ENCODE measurements at places on chromosomes 3 and 15.

DNA sequence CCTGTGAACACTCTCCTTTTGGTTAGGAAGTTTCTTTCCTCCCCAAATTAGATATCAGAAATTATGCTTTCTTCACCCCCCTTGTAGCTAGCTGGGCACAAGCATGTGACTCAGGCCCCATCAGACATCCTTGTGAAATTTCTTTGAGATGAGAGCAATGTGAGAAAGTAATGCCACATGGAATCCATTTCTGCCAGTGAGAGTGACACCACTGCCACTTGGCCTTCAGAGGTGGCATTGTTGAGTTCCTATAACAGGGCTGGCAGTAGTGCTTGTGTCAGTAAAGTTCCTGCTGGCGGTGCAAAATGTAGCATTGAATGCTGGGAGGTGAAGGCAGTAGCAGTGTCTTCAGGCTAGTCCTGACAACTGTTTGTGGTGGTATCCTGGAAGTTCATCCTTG is 80.7 kb upstream of the ZNF280D start:
- DNase-seq: no peak

DNA sequence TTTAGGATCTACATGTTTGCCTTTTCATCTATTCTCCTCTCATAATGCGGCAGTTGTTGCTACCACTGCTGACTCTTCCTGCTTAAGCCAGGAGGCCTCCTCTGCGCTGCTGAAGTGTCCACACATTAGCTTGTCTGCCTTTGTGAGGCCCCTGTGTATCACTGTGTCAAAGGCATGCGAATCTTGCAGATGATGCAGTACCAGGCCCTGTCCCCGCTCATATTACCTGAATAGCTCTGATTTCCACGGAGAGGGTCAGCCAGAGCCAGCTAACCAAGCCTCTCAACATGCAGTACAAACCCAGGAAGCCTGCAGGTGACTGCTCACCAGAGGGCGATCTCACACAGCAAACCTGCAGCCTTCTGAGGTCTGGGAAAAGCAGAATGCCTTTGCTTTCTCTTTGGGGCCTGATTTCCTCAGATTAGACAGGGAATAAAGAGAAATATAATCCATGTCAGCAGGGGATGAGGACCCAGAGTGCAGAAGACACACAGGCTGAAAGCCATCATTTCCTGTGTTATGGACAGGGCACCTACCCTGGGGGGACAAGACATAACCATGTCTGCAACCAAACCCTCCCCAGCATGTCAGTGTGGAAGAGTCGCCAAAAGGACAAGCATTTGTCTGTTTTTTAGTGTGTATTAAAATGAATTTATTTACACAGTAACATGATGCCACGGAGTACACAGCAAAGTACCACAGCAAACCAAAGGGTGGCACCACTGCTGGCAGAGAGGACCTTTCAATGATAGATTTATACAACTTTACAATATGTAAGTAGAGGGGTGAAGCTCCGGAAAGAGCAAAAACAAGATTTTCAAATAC is 36.8 kb upstream of the TSPAN3 start:
- DNase-seq: no peak

DNA sequence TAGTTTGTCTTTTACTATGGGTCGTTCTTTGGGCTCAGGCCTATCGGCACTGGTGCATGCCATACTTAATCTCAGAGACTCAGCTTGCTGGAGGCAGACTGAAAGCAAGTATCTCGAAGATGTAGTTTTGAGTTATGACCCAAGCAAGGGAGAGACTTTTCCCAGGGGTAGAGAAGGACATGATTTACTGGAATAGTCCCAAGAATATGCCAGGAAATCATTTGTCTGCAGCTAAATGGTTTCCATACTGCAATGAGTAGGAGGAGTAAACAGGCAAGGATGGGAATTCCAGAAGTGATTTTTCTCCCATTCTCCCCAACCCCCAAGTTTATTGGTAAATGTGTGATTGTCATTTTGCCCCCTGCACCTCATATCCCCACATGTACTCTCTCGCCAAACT is 35.4 kb upstream of the LACTB start:
- DNase-seq: no peak

DNA sequence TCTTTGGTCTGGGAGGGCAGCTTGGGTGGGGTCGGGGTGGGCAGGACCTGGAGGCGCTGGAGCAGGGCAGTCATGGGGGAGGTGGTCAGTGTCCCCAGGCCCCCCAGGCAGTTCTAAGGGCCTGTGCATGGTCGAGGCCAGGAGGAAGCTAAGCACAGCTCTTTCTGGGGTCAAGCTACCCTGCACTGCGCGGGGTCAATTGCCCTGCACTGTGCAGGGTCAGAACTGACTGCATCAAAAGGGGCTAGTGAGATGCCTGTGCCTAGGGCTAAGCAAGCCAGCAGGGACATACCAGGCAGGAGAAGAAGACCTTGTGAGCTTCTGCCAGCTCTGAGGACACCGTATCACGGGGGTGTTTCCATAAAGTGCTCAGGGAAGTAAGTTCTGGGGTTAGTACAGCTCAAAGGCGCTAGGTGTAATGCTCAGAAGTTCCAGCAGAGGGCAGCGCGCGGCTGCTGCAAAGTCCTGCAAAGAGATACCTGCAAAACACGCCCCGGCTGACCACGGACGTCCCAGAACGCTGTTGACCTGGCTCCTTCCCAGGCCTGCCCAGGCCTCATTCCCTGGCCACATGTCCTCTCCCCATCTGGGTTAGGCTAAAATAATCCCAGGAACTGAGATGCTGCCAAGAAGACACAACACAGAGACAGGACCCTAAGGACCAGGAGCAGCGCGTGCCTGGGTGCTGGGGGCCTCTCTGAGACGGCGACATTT is 18.8 kb upstream of the IQSEC1 start:
- no peak for DNase-seq

- no peak for DNase-seq
Observed at GRCh38 chr3:37920156-37920699, 58.5 kb downstream of the CTDSPL start.

DNA sequence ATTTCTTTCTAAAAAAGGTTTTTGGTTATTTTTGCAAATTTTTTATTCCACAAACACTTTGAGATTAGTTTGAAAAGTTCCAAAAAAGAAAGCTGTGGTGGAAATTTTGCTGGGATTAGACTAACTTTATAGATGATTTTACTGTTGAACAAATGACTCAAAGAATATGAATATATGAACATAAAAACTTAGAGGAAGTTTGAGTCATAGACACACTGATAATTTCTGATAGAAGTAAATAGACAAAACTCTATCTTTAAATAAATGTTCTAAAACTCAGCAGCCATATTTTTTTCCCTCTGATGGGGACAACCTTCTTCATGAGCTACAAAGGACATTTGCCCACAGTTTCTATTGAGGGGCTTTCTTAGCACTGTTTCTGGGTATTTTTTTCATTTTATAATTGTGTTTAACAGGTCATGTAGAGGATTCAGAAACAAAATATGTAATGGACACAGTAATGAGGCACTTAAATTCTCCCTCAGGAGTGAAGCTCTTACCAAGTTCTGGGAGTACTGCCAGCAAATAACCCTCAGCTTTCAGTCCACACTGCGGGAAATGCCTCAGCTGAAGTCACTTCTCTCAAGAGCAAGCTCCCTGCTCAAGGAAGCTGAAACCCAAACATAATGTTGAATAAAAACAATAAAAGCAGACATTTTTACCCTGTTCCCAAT is 157.6 kb downstream of the NFKBIZ start:
- peak; percentile 17 for DNase-seq

DNA sequence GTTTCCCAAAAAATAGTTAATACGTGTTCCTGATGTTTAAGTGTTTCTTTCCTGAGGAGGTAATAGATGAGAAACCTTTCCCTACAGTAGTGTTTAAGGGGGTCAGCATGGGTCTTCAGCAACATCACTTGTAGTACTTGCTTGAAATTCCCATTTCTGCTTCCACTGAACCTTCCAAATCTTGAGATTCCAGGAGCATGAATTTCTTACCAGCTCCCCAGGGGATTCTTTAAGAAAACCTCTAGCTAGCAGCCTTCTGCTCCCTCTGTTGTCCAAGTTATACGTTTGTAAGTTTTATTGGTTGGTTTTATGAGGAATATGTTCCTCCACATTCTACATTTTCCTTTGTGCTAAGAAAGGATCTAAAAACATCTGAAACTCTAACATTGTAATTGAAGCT is 38.2 kb upstream of the ACP3 start:
- no peak for DNase-seq

- no peak for DNase-seq
Observed at GRCh38 chr3:124459678-124460077, 270.6 kb upstream of the UMPS start.

- no peak for DNase-seq
Observed at GRCh38 chr3:196235452-196236122, 19.3 kb downstream of the SLC51A start.

- DNase-seq: no peak
Observed at GRCh38 chr15:62306851-62307504, 141.9 kb upstream of the C2CD4B start.

DNA sequence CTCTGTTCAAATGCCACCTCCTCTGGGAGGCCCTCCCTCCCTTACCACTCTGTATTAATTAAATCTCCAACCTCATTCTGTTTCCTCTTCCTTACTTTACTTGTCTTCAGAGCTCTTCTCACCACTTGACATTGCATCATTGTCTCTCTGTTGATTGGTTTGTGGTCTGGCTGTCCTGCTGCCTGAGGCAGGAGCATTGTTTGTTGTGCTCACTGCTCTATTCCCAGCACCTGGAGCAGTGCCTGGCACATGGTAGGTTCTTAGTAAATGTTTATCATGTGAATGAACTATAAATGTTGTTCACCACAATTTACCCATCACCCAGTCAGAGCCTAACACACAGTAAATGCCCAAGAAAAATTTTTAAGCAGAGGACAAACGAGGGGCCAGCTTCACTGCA is 6.7 kb upstream of the BFSP2 start:
- DNase-seq: no peak

GRCh38 chr15:23596736-23597135 is 31.3 kb downstream of the MKRN3 start:
- no peak for DNase-seq

DNA sequence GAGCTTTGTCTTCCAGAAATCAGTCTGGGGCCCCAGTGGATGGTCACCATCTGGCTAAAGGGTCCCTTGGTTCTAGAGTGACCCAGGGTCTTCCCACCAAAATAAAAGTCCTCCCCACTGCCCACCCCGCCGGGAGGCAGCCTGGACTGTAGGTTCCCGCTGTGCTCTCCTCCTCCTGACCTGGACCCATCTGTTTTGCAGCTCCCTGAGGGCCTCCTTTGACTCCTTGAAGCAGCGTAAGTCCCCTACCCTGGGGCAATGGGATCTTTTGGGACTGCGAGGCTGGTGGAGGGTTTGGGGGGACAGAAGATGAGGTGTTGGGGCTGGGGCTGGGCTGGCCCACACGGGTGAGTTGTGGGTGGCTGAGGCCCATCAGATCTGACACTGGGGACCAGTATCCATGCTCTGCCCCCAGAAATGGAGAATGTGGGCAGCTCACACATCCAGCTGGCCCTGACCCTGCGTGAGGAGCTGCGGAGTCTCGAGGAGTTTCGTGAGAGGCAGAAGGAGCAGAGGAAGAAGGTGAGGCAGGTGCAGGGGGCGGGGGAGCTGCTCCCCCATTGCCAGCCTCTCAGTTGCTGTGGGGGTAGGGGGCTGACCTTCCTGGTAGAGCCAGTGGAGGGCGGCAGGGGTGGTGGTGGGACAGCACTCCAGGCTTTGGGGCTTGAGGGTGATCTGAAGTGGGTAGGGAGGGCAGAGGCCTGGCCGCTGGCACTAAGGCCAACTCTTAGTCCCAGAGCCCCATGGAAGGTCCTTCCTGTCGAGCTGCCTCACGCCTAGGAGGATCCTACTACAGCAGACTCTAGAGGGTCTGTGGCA is 30.4 kb downstream of the PSTPIP1 start:
- no peak for DNase-seq

- no peak for DNase-seq
Observed at GRCh38 chr15:64851503-64851840, 9.8 kb downstream of the PLEKHO2 start.

- DNase-seq: no peak
Observed at GRCh38 chr3:155946178-155946577, 75.7 kb downstream of the GMPS start.

DNA sequence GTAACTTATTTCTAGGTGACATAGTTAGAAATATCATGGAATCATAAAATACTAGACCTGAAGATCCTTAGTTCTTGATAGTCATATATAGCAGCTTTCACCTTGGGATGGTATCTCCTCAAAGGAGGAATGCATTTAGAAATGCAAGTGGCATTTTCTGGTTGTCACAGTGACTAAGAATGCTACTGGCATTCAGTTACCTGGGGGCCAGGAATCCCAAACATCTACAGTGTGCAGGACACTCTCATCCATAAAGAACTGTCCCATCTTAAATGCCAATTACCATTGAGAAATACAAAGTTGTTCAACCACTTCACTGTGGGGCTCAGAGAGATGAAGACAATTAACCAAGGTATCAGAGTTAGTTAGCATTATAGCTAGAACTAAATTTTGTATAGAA is 36.7 kb downstream of the MYH15 start:
- no peak for DNase-seq

GRCh38 chr3:95002438-95003046 is 939.7 kb downstream of the NSUN3 start:
- no peak for DNase-seq

- no peak for DNase-seq
Observed at GRCh38 chr3:49158103-49158709, 7.9 kb downstream of the CCDC71 start.

DNA sequence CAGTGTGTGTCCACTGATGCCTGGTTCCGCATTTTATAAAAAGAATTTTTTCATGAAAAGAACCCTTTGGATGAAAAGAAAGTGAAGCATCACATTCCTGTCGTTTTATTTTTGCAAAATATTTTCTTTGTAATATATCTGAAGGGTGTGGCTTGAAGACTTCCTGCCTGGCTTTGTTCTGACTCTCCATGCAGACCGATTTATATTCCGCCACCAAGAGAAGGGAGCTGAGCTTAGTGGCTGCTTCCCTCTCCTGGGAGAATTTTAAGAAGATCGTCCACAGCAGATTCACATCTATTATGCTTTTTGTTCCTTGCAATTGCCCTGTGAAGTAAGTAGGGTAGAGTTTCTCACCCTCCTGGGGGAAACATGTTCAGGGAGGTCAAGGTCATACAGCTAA is 45.2 kb upstream of the UMPS start:
- DNase-seq: no peak

DNA sequence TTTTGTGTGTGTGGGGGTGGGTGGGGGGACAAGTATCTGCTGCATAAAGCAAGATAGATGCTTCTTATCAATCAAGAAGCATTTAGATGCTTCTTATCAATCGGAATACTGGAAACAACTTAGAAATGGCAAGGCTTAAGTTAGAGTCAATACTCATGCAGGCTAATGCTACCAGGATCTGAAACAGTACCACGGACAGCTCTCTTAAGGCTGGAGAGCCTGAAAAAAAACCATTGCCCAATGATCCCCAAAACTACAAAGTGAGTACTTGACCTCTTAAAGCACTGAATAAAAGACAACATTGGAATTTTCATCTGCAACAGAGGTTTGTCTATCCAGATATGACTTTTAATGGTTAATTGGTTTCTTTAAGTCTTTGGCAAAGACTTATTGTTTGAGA is 262.3 kb downstream of the GAP43 start:
- DNase-seq: no peak
